ENCODE measurements at places on chromosomes 11 and 22.
A peak's percentile ranks its signal among the peaks of the same experiment; 100 is the strongest.

DNA sequence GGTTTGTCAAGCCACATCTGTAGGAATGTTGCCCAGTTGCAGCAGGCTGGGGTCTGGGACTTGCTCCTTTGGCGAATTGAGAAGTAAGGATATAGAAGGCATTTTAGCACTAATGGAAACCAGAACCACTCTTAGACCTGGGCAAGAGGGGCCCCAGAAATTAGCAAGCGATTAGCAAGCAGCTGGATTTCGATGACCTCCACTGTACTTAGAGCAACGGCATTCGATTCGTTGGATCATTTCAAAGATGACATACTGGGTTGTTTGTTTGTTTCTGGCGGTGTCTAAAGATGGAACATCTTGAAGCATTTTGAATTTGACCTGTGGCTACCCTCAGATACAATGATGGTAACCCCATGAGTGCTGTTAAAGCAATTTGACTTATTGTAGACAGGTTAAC, 1.2 kb upstream of the CDPF1 start:
- no peak for DNase-seq

DNA sequence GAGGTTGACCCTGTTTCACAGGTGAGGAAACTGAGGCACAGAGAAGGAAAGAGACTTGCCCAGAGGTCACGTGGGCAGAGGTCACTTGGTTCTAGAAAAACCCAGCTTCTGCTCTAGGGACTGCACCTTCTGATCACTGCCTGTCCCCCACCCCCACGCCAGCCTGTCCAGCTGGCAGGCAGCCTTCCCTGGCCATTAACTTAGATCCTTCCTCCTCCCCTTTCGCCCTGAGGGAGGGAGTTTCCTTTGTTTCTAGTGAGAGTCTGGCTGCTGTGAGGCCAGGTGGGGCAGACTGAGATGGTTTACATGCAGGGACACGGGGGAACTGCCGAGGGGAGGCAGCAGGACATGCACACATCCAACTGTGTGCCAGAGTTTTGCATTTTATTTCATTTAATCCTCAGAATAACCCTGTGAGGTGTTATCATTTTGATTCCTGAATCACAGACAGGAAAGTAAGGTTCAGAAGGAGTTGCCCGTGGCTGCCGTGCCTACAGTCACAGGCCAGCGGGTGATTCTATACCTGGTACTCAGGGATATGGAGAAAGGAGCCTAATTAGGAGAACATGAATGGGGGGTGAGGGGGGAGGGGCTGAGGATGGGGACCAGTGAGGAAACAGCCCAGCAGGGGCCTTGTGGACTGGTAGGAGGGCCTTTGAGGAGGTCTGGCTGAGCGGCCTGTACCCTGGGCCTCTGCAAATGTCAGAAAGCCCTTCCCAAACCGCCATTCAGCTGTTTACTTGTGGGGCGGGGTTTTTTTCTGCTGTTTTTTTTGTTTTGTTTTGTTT, 3.4 kb downstream of the FAM83F start:
- no peak for DNase-seq

GRCh38 chr22:28397306-28397705, 282.3 kb downstream of the TTC28 start:
- DNase-seq = no peak

GRCh38 chr22:41550952-41551491, 6.8 kb upstream of the POLR3H start:
- DNase-seq = no peak

GRCh38 chr11:108754901-108755625, 90.2 kb downstream of the DDX10 start:
- no peak for DNase-seq

- no peak for DNase-seq
These were observed 88.6 kb upstream of the RCN1 start for GRCh38 chr11:32002311-32002710.

DNA sequence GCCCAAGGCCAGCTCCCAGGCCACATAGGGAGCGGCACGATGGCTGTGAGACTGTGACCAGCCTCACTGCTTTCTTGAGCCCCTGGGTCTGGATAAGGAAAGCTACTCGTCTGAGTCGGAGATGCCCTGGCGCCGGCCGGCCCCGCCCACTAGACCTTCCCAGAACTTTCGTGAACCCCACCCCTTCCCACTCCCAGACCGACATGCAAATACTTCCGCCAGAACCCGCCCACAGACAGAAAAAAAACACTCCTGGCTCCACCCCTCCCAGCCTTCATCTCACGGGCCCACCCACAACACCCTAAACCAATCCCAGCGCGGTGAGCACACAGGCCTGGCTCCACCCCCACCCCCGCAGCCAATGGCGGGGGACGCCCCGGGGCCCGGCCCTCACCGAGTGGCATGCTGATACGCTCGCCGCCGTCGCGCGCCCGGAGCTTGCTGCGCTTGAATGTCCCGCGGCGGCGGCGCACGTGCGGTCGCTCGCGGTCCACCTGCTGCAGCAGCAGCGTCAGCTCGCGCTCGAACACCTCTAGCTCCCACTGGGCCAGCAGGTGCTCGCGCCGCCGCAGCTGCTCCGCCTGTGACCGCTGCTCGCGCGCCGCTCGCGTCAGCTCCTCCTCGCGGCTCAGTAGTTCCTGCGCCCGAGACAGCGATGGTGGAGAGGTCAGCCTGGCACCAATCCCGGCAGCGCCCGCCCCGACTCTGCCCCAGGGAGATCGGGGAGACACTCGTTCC, 7.0 kb downstream of the MAP3K11 start:
- DNase-seq = peak; percentile 94

DNA sequence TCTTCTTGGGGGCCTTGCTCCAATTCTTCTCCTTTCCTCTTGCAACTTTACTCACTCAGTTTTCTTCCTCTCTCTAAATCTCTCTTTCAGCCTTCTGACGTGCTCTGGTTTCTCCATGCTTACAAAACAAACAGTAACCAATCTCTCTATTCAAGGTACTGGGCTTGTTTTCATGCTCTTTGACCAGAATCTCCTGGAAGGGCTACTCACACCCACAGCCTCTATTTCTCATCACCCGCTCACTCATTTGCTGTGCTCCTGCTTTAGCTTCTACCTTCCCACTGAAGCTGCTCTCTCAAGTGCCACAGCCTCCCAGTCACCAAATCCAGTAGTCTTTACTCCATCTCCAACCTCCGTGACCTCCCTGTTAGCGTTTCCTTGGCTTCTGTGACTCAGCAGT, 60.4 kb downstream of the SERGEF start:
- DNase-seq = no peak

GRCh38 chr11:34977089-34977912, 60.9 kb downstream of the PDHX start:
- no peak for DNase-seq

DNA sequence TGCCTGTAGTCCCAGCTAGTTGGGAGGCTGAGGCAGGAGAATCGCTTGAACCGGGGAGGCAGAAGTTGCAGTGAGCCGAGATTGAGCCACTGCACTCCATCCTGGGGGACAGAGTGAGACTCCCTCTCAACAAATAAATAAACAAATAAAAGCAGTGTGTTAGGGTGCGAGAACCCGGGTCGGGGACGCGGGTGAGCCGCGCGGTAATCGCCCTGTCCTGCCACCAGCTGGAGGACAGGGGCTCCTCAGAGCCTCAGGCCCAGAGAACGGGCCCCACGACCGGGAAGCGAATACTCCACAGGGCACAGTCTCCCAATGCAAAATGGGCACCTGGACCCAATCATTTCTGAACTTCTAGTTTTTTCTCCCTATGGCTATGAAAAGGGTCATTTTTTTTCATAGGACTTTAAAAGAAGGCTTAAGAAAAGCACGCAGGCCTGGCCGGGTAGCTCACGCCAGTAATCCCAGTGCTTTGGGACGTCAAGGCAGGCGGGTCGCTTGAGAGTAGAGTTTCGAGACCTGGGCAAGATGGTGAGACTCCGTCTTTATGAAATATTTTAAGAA, 744 bp upstream of the MCM5 start:
- DNase-seq = no peak

- no peak for DNase-seq
These were observed 179.9 kb upstream of the PLET1 start for GRCh38 chr11:112440518-112440917.

- no peak for DNase-seq
These were observed 6.5 kb upstream of the PVALB start for GRCh38 chr22:36823186-36823839.

DNA sequence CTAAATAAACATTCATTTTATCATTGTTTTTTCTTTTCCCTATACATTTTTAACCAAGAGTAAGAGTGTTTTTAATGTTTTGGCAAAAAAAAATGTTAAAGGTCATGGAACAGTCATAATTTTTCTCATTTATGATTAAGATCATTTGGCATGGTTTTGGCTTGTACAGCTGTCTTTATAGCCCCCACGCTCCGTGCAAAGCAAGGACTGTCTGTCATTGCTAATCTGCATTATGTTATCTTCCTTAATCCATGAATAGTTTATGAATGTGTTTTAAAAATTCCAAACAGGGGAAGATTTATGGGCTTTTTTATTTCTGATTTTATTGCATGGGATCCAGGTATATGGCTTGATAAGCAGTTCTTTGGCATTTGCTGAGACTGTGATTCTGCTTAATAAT, 28.1 kb downstream of the PGM2L1 start:
- DNase-seq = no peak

DNA sequence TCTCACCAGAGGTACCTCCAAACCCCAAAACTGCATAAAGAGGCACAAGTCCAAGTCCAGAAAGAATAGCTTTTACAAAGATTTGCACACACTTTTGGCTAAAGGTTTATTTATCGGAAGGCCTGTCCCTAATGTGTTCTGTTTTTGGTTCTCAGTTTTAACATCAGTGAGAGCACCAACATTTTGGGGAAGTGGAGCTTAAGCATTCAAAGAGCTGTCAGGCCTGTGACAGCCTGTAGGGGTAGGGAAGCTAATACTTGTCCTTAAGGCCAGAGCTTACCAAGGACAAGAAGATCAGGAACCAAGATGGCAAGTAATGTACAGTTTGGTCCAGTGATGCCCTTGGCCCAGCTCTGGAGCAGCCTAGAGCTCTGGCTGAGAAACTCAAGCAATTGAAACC, 38.9 kb upstream of the SCUBE2 start:
- no peak for DNase-seq

DNA sequence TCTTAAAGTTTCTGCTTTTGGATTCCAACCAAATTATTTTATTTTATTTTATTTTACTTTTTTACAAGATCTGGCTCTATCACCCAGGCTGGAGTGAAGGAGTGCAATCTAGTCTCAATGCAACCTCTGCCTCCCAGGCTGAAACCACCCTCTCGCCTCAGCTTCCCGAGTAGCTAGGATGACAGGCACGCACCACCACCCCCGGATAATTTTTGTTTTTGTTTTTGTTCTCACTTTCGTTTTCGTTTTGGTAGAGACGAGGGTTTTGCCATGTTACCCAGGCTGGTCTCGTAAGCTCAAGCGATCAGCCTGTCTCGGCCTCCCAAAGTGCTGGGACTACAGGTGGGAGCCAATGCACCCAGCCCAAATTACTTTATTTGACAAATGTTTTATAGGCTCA, 219.8 kb downstream of the ETS1 start:
- DNase-seq = no peak

DNA sequence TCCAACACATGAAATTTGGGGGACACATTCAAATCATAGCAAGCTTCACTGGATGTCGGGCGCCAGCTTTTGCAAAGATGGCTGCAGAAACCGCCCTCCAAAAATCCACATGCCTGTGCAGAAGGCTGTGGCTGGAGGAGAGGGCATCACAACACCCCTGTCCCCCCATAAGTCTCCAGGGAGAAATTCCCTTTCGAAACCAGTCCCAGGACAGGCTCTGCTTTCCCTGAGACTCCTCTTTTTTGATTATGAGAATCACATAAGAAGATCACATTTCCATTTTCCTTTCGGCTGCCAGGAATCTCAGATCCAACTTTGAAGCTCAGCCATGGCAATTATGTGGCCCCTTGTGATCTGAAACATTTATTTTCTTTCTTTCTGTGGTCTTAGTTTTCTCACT, 9.7 kb downstream of the LIF start:
- DNase-seq = no peak

DNA sequence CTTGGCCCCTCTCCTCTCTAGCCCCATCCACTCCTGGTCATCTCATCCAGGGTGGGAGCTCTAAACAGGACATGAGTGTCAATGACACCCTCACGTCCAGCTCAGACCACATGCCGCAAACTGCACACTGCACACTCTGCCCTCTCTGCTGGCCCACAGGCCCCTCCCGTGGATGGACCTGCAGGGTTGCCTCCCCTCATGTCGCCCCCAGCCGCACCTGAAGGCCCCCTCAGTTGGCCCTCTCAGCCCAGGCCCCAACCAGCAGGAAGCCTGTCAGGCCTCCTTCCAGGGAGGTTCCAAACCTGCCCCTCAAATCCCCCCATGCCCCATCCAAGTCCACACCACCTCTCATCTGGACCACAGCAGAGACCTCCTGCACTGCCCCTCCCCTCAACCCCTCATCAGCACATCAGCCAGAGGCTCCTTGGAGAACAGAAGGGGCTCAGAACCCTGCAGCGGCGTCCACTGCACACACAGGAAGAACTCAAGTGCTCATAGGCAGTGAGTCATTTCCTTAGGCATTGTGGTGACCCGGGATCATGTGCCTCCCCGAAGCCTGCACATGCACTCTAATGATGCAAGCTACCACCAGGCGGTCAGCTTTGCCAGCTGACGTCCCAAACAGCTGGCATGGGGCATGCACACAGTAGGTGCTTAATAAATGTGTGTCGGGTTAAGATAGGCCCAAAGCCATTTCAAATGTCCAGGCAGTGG, 12.9 kb upstream of the CDKN1C start:
- no peak for DNase-seq

DNA sequence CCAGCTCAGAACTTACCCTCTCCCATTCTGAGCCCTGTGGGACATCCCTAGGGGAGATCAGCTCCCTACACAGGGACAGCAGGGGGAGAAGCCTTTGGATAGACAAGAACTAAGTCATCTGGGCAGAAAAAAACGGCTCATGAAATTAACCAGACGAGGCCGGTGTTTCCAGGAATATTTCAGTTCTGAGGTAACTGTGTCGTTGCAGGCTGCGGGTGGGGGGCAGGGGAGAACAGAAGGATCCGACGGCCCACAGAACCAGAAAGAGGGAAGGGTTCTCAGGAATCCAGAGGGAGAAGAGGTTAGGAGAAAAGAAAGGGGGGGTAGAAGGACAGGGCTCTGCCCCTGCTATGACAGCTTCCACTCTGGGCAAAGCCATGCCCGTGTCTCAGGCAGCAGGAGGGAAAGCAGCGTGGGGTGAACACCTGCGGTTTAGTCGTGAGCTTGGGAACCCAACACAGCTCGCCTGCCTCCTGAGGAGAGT, 3.6 kb downstream of the CLCF1 start:
- no peak for DNase-seq

- DNase-seq = no peak
These were observed 23.5 kb downstream of the CACNG2 start for GRCh38 chr22:36680038-36680437.

- DNase-seq = no peak
These were observed 41.5 kb downstream of the DDX6 start for GRCh38 chr11:118749429-118749828.

GRCh38 chr11:74311352-74311926, at the start of gene P4HA3:
Gene P4HA3, minus strand, starts transcription at chr11:74311640. Its CDS starts 29 bp downstream, at chr11:74311611.
- no peak for DNase-seq
